NCI-H2081 (cell line): ENCODE measurements at places on chromosomes 6 and 20.

GRCh38 chr6:92122746-92123145 lies 1296.6 kb downstream of the EPHA7 start:
- DNase-seq = peak; percentile 28

DNA sequence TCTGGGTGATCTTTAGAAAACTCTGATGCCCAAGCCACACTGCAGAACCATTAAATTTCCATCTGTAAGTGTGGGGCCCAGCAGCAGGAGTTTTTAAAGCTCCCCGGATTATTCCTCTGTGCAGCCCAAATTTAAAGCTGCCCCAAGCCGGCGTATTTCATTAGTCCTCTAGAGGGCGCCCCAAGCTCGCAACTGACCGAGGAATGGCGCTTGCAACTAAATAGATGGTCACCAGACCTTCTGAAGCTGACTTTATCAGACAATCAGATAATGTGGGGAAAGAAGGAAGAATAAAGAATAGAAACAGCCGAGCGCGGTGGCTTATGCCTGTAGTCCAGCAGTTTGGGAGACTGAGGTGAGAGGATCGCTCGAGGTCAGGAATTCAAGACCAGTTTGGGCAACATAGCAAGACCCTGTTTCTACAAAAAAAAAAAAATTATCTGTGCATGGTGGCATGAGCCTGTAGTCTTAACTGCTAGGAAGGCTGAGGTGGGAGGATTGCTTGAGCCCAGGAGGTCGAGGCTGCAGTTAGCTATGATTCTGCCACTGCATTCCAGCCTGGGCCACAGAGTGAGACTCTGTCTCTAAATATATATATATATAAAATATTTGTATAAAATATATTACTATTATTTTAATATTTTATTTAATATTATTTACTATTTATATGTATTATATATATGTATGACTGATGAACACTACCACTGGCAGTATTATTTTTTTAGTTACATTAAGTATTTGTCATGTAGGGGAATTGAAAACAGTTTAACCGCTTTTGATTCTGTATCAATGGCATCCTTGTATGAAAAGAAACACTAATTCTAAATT lies 56.0 kb downstream of the OTOR start:
- peak; percentile 61 for DNase-seq

DNA sequence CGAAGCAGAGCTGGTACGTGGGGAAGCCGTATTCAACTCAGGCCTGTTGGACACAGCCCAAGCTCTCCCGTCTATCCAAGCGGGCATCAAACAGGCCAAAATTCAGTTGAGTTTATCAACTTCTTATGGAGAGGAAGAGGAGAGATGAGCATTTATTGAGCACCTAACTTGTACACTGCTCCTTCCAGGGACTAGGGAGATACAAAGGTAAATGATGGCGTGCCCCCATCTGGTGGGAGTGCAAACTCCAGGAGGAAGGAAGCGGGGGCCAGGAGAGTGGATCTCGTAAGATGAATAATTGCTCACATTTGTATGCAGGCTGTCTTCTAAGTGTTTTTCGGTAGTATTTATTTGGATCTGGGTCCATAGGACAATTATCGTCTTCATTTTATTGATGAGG lies 146.6 kb downstream of the SOBP start:
- no peak for DNase-seq

GRCh38 chr6:163860287-163861081 lies 446.0 kb downstream of the QKI start:
- no peak for DNase-seq

DNA sequence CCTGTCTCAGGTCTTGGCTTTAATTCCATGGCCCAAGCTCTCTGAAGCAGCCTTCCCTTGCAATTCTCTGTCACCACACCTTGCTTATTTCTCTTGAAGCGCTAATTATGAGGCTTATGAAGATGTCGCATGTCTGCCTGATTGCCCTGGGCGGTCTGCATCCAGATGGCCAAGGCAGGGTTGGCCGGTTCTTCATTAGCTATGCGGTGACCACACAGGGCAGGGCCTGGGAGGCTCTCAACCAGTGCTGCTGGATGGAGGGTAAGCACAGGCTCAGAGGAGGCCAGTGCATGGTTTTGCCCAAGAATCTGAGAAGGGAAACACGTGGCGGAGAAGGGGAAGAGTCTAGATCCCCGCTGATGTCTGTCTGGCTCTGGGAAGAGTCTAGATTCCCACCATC lies 528.7 kb downstream of the CDH26 start:
- DNase-seq = no peak

GRCh38 chr20:24100370-24101011 lies 111.9 kb upstream of the GGTLC1 start:
- no peak for DNase-seq

DNA sequence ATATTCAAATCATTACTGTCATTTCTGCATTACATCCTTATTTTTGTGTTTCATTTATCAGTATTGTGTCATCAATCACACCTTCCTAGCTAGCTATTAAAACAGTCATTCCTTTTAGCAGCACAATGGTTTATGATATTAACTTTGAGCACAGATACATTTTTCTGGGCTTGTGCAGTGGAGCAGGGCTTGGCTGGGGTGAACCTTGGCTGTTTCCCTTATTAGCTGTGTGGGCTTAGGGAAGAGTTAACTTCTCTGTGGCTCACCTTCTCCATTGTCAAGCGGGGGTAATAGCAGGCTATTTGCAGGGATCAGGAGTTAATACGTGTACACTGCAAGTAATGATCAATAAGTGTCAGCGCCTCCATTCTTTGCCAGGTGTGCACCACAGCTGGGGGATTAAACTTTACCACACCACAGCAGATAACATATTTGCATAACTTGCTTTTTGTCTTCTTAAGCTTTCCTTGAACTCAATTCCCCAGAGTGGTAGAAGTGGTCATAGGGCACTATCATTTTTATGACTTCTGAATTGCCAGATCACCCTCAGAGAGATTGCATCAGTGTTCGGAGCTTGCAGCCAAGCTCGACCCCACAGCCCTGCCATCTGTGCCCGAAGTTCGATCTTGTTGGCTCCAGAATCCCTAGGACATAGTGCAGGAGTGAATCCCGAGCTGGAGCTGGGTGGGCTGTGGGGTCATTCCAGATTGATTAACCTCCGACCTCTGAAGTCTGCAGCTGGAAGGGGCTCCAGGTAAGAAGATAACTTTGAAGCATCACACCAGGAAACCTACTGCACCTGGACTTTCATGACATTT lies 1.5 kb upstream of the PYGB start:
- no peak for DNase-seq

DNA sequence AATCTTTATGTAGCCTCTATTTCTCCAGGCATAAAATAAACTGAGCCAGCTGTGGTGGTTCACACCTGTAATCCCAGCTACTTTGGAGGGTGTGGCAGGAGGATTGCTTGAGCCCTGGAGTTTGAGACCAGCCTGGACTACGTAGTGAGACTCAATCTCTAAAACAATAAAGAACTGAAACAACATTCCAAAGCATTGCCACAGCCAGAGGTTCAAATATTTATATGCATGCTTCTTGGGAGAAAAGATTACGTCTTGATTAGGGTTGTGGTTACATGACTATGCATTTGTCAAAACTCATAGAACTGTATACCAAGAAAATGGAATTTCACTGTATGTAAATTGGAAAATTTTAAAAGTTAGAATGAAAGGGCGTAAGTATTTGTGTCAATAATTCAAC lies 27.7 kb upstream of the PAX1 start:
- no peak for DNase-seq

DNA sequence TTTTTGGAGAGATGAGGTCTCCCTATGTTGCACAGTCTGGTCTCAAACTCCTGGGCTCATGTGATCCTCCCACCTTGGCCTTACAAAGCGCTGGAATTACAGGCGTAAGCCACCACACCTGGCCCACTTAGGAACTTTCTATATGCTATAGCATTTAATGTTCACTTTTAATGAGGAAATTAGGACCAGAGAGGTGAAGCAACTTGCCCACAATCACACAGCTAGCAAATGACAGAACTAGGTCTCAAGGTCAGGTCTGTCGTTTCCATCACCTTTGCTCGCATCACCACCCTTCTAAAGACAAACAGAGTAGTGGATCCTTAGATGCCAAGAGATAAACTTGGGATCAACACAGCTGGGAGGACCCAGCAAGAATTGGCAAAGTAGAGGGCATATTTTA lies 381.7 kb downstream of the CD83 start:
- DNase-seq = no peak

GRCh38 chr20:19806806-19807190 lies 48.7 kb downstream of the RIN2 start:
- peak; percentile 88 for DNase-seq

GRCh38 chr6:16871047-16871446 lies 109.8 kb upstream of the ATXN1 start:
- DNase-seq = no peak

- no peak for DNase-seq
Observed at GRCh38 chr6:150152891-150153876, 10.3 kb downstream of the PPP1R14C start.

DNA sequence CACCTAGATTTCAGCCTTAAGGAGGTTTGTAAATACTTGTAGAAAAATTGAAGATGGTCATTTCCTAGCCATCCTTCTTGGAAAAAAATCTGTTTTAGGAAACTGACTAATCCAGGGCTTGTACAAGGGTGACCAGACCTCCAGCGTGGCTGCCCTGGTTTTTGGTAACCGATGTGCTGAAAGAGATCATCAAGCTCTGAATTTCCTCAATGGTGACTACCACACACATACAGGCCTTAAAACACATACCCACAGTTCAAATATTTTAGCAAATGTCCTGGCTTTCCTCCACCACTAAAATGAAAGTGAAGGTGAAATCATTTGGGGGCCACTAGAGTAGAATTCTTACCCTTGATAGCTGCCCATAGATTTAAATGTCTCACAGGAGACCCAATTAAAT lies 215.3 kb upstream of the SUPT3H start:
- no peak for DNase-seq

DNA sequence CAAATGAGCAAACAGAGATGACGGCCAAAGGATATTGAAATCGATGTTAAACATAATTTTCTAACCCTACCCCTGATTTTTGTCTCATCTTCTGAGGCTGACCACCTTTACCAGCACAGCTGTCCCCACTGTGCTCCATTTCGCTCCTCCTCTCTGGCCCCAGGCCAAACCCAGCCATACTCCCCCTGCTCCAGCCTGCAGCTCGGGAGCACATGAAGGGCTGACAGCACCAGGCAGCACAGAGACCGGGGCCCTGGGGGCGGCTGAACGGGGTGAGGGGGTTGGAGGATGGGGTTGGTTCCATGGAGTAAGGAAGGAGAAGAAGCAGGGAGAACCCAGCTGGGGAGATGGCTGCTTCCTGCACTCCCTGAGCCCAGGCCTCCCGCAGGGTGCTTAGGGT lies 3.2 kb upstream of the NCR2 start:
- DNase-seq = no peak

GRCh38 chr6:153816366-153816765 lies 222.7 kb upstream of the OPRM1 start:
- DNase-seq = peak; percentile 5

DNA sequence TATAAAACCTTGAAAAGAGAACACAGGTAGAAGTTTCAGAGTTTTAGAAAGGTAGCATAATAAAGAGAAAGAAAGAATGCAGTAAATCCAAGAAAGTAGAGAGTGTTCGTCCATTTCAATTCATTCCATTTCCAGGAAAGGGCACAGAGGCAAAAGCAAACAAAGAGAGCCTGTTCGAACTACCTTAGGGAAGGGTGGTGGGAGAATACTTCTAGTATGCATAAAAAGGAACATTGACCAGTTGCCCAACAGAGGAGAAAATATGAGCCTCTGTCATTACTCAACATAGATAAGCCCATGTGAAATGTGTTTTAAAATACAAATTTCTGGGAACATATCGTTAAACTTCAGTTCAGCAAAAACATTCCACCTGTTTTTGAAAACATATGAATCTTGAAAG lies 60.6 kb downstream of the CYP39A1 start:
- no peak for DNase-seq

- DNase-seq = no peak
Observed at GRCh38 chr6:67231092-67231491, 1404.0 kb upstream of the ADGRB3 start.

- peak; percentile 19 for DNase-seq
Observed at GRCh38 chr6:124924333-124924759, 37.9 kb upstream of the RNF217 start.

- DNase-seq = peak; percentile 94
Observed at GRCh38 chr6:73394577-73395354, at the start of gene DDX43. DDX43 (plus strand) TSS chr6:73394828; CDS start chr6:73394906, 78 bp downstream.

GRCh38 chr20:21262812-21263211 lies 40.3 kb upstream of the XRN2 start:
- no peak for DNase-seq
